Stimulated activated CD4-positive, alpha-beta T cell treated with anti-CD3 and anti-CD28 coated beads, Interleukin-15, amount 100 ng/mL, for 48 hours (primary cell): ENCODE measurements at places on chromosomes 16 and 17.

GRCh38 chr17:14919631-14920213 is 345.4 kb downstream of the PMP22 start:
- DNase-seq, result no peak

DNA sequence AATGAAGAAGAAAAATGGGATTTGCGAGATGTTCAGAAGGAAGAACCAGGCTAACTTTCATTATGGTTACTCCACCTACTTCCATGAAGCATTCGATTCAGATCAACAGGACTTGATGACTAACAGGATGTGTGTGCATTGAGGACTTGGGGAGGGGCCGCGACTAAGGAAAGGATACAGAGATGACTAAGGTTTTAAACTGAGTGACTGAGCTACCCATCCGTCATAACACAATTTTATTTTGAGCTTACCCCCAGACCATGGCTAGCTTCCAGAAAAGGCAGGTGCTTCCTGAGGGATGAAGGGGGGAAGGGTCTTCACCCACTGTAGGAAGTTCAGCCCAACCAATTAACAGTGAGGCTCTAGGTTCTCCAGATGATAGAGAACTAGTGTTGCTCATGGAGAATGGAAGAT is 2.5 kb upstream of the CDYL2 start:
- DNase-seq, result peak; percentile 57

- no peak for DNase-seq
Measured at GRCh38 chr16:51267681-51268080, 116.6 kb upstream of the SALL1 start.

DNA sequence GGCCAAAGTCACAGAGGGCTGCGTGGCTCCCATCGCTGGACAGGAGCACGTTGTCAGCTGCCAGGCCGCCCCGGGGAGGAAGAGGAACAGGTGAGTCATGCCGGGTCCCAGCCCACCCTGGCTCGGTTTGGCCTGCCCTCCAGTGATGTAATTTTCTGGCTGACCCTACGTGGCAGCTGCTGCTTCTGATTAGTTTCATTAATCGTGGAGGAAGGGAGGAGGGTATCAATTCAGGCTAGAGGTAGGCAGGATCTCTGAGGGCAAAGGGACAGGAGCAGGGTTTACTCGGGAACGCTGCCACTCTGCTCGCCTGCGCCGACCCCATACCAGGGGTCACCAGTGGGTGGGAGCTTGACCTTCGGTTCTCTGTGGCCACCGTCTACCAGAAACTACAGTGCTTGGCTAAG is 11.7 kb upstream of the SPATA32 start:
- DNase-seq, result no peak

- DNase-seq, result no peak
Measured at GRCh38 chr17:78252111-78252634, 20.7 kb downstream of the TMEM235 start.

- DNase-seq, result no peak
Measured at GRCh38 chr16:11755022-11755760, 12.5 kb upstream of the TXNDC11 start.

GRCh38 chr17:63631062-63631461 is 8.8 kb downstream of the MAP3K3 start:
- no peak for DNase-seq

DNA sequence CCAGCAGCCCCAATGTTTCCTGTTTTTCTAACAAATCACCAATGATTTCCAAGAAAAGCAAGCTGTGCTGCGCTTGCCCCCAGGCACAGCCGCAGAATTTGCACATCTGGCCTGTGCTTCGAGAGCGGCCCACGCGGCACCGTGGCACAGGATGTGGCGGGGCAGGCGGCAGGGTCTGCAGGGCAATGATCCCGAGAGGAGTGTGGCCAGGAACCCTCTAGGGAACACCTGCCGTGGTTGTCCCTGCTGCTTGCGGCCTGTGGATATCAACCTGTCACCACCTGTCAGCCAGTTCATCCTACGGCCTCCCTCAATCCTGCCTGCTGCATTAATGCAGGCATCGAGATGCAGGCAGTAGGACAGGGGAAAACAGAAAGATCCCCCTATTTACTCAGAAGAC is 24.0 kb downstream of the PIK3R5 start:
- no peak for DNase-seq

DNA sequence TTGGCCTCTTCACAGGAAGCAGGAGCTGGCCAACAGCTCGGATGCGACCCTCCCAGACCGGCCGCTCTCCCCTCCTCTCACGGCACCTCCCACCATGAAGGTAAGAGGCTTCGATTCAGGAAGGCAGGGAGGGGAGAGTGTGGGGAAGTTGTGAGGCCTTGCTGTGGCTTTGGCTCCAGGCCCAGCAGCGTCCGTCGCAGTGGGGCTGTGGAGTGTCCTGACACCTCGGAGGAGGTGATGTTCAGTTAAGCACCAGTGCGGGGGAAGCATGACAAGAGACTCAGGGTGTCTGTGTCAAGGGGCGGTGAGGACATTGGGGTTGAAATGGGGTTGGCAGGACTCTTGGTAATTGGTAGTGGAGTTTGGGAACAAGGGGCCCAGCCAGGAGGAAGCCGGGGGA is 109.0 kb downstream of the RAP1GAP2 start:
- DNase-seq, result no peak

DNA sequence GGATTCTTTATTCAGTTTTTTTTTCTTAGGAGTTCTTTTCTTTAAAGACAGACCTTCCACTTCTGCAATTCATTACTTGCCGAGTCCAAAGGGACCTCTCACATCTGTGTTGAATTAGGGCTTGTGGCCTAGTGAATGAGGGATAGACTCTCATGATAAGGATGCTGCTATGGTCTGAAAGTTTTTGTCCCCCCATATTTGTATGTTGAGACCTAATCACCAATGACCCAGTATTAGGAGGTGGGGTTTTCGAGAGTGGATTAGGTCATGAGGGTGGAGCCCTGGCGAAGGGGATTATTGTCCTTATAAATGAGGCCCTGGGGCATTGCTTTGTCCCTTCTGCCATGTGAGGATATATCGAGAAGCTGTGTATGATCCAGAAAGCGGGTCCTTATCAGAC is 9.5 kb downstream of the KRT12 start:
- no peak for DNase-seq

- no peak for DNase-seq
Measured at GRCh38 chr16:25896411-25896810, 204.7 kb downstream of the HS3ST4 start.

- DNase-seq, result no peak
Measured at GRCh38 chr17:50268026-50268425, 6.2 kb upstream of the TMEM92 start.

DNA sequence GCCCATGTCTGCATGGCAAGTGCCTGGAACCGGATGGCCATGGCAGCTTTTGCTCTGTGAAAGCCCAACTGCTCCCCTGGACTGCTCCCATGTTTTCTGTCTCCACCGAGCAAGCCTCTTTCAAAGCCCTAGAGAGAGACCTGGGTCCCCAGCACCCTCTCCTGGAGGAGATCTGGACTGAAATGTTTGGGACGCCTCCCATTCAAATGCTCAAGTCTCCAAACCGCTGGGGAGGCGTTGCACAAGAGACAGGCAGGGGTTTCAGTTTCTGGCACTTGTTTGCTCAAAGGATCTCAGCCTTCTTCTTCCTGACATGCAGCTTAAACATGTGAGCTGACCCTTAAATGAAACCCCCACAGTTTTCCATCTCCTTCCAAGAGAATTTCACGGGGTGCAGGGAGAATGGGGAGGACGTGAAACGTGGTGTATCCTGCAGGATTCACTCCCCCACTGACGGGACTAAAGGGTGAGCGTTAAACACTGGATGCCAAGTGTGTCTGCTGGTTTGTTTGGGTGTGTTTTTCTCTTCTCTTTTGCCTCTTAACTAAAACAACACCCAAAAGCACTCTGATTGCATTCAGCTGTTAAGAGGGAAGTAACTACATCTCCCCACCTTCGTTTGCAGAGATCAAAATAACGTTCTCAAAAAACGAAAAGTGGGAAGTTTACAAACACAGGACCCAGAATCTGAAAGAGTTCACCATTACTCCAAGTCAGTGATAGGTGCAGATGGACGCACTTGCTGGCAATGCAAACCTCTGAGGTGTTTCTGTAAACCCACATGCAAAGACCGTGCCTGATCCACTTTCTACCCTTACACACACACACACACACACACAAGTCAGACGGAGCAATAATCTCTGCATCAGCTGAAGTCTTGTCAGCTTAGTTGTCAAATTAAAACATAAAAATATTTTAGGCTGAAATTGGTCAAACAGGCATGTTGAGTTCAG is 256.9 kb downstream of the C16orf95 start:
- no peak for DNase-seq

DNA sequence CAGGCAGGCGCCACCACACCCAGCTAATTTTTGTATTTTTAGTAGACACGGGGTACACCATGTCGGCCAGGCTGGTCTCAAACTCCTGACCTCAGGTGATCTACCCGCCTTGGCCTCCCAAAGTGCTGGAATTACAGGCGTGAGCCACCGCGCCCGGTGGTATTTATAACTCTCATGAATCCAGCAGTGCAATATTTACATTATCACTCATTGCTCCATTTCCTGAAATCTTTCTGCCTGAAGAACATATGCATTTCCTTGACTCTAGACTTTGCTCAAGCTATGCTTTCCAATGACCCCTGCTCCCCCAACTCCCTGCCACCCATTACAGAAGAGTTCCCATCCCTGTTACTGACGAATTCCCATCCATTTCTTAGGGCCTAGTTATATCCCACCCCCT is 19.7 kb upstream of the NDUFAB1 start:
- no peak for DNase-seq

DNA sequence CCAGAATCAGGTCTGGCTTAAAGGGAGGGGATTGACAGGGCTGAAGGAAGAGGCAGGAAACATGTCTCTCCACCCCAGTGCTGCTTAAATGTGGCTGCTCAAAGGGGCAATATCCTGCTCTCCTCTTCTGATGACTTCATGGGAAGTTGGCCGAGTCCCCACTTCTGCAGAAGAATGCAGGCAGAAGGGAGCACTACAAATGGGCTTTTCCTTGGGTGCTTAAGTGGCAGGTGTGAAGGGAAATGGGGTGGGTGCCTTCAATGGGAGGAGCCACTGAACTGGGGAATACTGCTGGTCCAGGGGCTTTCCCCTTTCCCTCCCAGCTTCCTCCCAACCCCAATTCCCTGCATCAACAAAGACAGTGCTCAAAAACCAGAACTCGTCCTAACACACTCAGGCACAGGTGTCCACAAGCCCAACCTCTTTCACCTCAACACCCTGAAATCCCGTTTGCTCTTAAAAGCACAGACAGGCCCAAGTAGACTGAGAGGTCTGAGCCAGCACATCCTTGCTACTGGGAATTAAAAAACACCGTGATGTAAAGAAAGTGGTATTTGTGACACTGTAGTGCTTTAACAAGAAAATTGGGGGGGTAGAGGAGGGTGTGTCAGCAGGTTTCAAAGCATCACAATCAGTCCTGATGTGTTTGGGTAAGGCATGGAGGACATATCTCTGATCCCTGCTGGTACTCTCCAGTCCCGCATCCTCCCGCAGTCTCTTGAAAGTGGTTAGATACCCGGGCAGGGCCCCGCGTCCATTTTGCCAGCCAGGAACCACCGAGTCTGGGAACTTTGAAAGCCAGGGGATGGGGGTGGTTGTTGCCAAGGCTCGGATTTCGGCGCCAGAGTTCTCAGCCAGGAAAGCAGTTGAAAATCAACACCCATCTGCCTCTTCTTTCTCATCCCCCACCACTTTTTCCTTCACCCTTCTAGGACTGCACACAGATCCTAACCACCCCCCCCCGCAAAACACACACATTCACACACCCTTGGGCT is 1.6 kb downstream of the CA10 start:
- DNase-seq, result no peak

- DNase-seq, result no peak
Measured at GRCh38 chr16:77331043-77331442, 103.8 kb downstream of the ADAMTS18 start.

DNA sequence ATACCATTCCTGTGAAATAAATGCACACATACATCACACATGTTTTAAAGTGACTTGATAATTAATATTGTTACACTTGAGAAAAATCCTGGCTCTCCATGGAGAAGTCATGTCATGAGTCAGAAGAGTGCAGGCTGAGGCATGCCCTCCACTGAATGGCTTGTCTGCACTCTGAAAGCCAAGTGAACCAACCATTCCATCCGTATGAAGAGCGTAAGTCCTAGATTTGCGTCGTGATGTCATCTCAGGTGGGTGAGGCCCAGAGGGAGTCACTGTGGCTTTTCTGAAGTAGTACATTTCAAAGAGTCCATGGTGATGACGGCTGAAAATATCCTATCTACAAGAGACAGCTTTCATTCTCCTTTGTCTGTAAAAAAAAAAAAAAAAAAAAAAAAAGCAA is 83.5 kb upstream of the IRX5 start:
- DNase-seq, result no peak

DNA sequence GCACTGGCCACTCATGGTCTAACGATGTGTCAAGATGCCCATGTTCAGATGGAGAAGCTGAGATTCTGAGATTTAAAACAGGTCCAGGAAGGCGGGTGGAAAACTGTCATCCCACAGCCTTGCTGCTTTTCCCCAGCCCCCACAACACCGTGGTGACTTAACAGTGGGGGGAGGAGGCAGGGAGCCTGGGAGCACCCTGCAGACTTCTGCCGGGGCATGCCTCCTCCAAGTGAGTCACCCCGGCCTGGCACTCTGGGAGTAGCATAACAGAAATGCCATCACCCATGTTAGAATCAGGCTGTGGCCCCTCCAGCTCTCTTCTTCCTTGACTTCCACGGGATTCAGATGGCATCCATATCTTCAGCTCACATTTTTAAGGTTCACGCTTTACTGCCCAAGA is 164.8 kb downstream of the CBLN1 start:
- no peak for DNase-seq

DNA sequence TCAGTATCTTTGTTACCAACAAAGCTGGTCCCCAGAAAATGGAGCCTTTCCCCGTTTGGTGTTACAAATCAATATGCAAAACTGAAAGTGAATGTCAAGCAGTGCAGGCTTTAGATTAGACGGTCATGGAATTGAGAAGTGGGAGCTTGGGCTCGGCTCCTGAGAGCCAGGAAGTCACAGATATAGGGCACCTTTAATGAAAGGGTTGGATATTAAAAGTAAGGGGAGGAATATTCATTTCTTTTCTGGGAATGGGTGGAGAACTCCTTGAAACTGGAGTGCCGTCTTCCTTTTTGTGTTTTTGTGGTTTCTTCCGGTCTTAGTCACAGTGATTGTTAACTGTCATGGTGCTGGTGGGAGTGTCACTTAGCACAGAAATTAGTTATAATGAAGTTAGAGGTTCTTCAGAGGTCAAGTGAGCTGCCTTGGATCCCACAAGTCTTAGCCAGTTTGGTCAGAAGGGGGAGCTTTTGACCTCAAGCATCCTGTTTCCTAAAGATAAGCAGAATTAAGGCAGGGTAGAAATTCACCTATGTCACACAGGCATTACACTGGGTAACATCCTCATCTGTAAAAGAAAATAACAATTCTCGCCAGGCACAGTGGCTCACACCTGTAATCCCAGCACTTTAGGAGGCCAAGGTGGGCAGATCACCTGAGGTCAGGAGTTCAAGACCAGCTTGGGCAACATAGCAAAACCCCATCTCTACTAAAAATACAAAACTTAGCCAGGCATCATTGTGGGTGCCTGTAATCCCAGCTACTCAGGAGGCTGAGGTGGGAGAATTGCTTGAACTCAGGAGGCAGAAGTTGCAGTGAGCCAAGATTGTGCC is 9.6 kb upstream of the EIF1 start:
- peak; percentile 56 for DNase-seq

GRCh38 chr16:88650749-88651275 is at the start of gene CYBA:
Gene CYBA (minus strand): TSS chr16:88651053. CDS start chr16:88651013, 40 bp downstream.
- DNase-seq, result peak; percentile 80
